ENCODE measurements at places on chromosomes 5 and 9.

DNA sequence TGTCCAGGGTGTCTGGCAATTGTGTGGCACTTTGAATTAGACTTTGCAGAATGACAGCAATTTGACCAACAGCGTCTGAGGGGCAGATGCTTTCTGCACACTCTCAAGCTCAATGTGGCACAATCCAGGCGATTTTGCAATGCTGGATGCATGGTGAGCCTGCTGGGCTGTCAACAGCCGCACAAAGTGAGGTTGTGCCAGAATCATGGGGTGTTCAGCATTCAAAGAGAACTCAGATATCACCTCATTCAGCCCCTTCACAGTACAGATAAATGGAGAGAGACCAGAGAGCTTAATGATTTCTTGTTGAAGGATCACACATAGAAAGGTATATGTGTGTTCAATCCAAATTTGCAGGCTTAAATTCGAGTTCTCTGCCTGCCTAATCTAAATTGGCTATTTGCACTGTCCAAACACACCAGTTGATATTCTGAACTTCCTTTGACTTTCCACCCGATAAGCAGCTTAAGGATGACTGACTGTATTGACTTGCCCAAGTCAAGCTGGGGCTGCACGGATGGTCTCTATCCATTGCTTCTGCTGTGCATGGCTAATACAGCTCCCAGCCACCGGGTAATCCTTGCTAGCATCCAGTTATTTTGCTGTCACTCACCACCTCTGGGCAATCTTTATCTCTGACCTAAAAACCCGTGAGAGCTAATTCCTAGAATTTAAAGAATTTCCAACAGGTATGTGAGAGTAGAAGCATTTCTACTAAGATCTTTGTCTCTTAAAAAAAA, 157.9 kb upstream of the TAS2R1 start:
- no peak for DNase-seq

DNA sequence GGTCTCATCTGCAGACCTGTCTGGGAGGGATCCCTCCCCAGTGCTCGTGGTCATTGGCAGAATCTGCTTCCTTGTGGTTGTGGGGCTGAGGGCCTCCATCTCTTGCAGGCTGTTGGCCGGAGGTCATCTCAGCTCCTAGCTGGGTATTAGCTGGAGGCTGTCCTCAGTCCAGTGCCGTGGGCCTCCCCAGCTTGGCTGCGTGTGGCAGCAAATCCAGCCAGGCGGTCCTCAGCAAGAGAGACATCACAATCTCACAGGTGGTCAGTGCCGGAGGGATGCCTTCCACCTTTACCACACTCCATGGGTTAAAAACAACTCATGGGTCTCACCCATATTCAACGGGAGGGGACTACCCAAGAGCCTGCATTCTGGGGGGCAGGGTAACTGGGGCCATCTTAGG, 155.5 kb downstream of the RXRA start:
- no peak for DNase-seq

DNA sequence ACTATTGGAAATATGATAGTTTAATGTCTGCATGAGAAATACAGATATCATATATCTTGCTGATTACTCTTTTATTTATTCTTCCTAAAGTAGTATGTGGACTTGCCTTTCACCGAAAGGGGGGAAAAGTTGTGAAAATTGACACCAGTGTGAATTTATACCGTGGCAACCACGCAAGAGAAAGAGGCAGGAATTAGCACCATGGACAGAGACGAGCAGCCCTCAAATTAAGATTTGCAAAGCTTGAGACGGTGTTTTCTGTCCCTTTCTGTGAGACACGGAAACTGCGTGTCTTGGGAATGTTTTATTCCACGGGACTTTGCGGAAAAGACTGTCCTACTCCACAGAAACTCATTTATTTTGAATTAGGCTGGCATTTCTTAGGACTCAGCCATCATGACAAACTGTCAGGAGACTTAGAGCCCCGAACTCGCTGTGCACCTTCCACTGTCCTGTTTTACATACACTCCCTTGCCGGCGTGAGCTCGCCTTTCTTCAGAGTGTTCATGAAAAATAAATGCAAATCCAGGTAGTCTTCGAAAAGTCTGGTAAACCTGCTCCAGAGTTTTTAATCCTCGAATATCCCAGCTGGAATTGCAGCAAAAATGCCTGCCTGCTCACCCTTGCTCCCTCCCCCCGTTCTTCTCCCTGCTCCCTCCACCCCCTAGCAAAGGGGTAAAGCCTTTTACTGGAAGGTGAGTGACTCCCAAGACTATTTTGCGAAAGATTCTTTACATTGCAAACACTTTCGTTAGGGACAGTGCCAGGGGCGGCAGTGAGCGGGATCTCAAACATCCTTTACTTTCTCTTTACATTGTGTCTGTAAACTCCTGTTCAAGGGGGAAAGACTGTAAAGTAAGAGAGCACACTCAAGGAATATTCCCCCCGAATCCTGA, 3.8 kb upstream of the ELAVL2 start:
- DNase-seq, result no peak

DNA sequence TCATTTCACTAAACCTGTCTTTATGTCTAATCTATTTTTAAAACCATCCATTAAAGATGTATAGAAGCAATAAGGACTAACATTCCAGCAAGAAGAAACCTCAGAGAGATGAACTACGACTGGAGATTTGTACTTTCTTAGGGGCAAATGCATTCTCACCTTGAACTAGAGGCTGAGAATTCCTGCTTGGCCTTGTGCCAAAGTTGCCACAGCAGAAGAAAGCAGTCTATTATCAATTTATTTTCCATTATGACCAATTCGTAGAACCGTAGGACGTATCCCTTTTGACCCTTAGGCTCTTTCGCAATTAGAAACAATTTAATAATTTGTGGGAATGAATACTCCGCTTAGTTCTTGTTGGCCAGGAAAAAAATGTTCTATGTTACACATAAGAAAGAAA, 1647.4 kb upstream of the CDH9 start:
- DNase-seq, result no peak

DNA sequence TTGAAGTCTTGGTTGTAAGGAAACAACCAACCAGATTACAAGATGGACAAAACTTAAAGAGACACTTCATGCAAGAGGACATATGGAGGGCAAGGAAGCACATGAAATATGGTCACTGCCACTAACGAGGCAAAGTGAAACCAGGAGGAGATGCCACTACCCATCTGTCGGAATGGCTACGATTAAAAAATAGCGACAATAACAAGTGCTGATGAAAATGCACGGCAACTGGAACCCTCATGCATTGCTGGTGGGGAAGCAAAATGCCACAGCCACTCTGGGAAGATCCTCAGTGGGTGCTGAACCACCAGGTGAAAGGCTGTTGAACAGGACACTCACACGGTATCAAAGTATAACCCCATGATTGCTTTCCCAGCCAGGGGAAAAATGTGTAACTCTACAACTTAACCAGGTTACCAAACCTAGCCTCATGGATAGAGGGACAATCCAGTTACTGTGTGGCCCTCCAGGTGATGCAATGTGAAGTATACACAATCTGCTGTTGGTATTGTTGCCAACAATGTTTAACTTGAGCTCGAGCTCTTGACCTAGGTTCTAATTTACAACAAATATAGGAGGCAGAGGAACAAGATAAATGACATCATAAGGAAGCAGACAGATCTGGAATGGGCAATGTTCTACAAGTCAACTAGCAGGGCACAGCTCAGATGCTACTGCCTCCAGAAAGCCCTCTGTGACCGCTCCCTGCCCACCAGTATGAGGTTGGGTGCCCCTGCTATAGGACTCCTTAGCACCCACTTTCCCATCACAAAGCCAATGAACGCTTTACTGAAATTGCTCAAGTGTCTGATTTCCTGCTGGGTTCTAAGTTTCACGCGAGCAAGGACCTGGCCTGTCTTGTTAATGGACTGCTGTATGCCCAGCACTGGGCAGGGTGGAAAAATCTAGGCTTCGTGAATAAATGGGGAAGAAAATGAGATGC, 25.8 kb downstream of the SH3PXD2B start:
- no peak for DNase-seq

GRCh38 chr5:15717001-15717400, 217.0 kb downstream of the FBXL7 start:
- DNase-seq, result no peak

DNA sequence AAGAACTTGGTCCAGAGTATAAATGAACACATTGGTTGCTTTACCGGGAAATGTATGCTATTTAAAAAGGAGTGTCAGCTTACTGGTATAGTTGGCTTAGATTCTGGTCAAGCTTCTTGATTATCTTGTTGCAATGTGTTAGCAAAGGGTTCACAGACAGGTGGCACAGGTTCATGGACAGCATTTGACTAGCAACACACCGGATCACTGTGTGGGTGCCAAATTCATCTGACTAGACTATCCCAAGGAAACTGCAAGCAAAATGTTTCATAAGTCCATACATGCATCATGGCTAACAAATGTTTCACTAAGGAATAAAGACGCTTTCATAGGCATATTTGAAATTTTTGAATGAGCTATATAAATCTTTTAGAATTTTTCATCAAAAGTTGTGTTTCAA, 274.1 kb downstream of the PLK2 start:
- no peak for DNase-seq

DNA sequence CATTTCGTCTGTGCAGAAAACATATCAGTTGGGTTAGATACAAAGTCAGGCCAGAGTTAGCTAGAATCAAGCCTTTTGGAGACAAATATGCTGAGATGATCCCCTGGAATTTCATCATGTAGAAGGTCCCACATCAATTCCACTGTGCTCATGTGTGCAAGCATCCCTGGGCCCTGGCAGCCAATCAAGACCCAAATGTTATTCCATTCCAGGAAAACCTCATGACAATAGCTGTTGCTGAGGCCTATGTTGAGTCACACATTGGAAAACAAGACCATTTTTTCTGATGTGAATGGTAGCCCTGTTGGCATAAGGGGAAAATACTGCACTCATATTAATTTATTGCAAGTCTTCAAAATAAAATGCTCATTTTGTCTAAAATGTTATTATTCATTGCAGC, 11.5 kb downstream of the SPOCK1 start:
- no peak for DNase-seq
